ENCODE measurements at places on chromosomes 2 and 18.

DNA sequence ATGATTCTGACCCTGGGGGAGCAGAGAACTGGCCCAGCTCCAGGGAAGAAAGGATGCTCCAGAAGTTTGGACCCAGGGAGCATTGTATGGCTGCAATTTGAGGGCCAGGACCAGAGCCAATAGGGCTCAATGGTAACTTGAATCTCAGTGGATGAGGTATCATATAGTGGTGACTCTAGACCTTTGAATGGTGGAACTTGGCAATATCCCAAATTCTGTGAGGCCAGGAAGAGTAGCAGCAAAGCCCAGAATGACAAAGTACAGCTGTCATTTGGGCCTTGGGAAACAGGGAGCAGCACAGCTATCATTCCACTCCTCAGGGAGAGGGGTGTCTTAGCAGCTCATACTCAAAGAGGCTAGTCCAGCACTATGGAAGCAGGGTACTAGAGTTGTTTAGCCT is 332.9 kb upstream of the RBMS1 start:
- DNase-seq = no peak

- no peak for DNase-seq
These were observed 11.1 kb upstream of the KCMF1 start for GRCh38 chr2:84959566-84960506.

DNA sequence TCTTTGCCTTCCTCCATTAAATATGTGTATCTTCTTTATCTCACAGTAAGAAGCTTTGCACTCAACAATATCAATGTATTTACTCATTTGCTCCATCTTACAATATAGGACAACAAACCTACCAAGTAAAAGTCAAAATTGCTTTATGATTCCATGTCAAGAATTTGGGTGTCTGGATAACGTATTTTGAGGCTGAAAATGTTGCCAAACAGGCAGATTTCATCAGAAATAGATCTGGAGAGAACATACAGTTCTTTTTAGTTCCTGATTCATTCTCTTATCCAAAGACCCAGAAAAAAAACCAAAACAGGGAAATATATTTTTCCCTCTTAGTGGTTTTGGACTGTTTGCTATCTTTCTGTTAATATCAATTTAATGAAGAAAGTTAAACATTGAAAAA is 621.1 kb downstream of the STK39 start:
- no peak for DNase-seq

DNA sequence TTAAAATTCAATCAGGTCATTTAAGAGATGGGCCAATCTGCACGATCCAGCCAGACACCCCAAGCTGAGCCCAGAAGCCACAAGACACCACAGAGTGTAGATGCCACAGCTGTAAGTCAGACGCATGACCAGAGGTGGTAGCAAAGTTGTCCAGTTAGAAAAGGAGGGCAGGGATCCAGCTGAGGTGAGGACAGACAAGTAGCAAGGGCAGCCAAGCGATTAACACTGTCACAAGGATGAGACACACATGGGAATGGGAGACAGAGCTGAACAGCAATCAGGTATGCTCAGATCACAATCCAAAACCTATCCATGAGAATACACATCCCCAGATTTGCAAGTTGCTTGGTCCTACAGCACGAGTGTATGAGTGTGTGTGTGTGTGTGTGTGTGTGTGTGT is 143.4 kb upstream of the STK17B start:
- no peak for DNase-seq

DNA sequence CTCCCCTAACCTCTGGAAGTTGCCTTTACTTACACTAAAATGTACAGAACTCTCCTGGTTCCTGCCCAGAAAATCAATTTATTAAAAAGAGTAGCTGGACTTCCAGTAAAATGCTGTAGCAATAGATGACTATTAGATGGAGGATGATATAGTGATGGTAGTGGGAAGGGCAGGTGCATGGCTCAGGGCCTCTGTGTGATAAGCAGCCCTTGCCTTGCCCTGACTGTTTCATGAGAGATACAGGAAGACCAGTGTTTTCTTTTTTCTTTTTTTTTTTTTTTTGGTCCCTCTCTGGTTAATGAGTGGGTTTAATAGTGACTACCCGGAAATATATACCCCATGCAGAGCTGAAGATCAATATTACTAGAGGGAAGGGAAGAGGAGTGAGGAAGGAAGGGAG is 48.7 kb upstream of the NEDD4L start:
- no peak for DNase-seq

- DNase-seq = no peak
These were observed 110.2 kb upstream of the TRIB2 start for GRCh38 chr2:12606472-12607000.

GRCh38 chr18:51066273-51066672 is 36.3 kb downstream of the SMAD4 start:
- DNase-seq = no peak

DNA sequence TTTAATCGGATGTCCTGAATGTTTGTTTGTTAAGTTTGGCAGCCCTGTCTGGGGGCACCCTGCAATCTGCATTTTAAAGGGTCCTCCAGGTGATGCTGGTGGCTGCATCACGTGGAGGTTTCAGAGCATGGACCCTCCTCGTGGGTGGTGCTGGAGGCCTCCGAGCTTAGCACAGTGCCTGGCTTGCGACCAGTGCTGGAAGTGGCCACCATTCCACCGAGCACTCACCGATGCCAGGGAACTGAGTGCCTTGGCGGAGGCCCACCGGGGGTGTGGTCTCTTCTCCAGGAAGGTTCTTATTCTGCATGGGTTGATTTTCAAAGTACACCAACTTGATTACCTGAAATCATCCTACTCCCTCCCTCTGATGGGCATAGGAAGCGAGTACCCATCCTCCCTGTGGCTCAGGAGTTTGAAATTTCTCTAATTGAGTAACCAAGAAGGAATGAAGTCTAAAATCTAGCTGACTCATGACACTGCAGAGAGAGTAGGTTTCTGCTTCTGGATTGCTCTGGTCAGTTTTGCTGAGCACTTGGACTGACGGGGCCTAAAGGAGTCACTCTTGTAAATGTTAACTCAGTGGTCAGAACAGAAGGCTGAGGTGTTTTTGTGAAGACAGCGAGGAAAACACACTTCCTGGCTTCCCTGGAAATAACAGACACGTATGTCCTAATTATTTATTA is 58.1 kb upstream of the SLC66A3 start:
- no peak for DNase-seq

GRCh38 chr2:235979753-235980435 is 188.3 kb downstream of the GBX2 start:
- no peak for DNase-seq

GRCh38 chr2:85851253-85852151 is 37.3 kb downstream of the ST3GAL5 start:
- no peak for DNase-seq

- DNase-seq = no peak
These were observed 18.6 kb downstream of the GREB1L start for GRCh38 chr18:21260621-21261020.

DNA sequence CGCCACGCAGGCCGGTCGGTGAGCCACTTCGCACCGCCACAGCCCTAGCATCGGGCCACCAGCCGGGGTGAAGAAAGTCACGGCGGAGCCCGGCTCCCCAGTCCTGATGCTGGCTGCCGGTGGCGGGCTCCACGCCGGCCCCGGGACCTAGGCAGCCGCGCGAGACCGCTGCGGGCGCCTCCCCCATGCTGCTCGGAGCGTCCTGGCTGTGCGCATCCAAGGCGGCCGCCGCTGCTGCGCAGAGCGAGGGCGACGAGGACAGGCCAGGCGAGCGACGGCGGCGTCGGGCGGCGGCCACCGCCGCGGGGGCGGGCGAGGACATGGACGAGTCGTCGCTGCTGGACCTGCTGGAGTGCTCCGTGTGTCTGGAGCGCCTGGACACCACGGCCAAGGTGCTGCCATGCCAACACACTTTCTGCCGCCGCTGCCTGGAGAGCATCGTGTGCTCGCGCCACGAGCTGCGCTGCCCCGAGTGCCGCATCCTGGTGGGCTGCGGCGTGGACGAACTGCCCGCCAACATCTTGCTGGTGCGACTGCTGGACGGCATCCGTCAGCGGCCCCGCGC is 433 bp downstream of the SH3RF3 start:
- no peak for DNase-seq

Data from GF-D8 (cell line).